ENCODE measurements at places on chromosomes 13 and 19. TPM values are rescaled to one million over a fixed set of nuclear protein-coding genes. Genes with fewer than 3 reads are reported as not detected.
A peak's percentile ranks its signal among the peaks of the same experiment; 100 is the strongest.

MBD3L3 gene
- 1.3 TPM for total RNA-seq

GPR180 gene
- 3.0 TPM for total RNA-seq

DIRAS1 gene
- total RNA-seq: 47.1 TPM

DNA sequence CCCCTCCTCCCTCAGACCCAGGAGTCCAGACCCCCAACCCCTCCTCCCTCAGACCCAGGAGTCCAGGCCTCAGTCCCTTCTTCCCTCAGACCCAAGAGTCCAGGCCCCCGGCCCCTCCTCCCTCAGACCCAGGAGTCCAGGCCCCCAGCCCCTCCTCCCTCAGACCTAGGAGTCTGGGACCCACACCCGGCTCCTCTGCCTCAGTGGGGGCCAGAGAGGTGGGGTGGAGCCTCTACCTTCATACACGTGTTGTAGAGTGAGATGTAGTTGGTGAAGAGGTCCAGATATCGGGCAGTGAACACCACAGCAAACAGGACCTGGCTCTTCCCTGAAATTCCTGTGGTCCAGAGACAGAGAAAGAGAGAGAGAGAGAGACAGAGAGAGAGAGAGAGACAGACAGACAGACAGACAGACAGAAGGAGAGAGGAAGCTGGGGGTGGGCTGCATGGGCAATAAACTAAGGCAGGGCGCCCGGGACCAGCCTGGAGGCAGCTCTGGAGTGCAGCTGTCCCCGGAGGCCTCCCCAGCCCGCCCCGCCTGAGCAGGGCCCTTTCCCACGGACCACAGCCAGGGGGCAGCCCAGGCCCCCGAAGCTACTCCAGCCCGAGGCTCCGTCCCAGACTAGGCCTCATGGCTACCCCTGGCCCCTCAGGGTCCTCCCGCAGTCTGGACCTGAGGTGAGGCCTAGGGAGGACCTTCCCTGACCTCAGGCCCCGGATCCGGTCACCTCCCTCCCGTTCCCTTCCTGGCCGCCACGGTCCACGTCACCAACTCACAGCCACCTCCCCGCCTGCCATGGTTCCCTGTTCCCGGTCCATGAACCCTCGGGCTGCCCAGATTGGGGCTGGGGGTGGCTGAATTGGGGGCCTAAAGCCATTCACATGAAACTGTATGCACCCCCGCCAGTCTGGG, 907 bp downstream of the KDELR1 start:
- peak overlapping the region; percentile 99 for H3K4me3 ChIP-seq
- peaks cover 8% of the 10 kb centered on the region for H3K4me1 ChIP-seq
- no peaks in the 10 kb centered on the region for H3K36me3 ChIP-seq
- peak overlapping the region; percentile 89 for H3K27ac ChIP-seq

DNA sequence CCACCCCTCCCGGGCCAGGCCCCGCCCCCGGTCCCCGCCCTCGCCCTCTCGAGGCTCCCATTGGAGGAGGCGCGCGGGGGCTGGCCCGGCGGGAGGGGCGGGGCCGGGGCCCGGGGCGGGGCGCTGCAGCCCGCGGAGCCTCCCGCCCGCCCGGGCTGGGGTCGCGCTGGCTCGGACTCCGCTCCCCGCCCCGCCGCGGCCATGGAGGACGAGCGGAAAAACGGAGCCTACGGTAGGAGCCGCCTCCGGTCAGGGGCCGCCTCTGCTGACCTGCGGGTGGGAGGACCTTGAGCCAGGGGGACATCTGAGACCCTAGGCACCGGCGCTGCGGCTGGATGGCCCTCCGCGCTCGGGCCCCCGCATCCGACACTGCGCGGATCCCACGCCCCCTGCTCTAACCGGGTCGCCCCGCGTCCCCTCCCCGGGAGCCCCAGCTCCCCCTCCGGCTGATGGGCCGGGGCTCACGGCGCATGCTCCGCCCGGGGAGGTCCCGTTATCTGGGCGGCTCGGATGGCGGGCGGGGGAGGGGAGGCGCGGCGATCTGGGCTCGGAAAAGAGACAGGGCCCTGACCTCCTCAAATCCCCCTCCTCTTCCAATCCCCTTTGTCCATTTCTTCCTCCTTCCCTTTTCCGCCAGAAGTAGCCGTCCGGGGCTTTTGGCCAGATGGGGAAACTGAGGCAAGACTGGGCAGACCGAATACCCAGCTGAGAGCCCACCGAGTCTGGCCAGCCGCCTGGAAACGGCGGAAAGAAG, 15.4 kb upstream of the AP1M2 start:
- peaks cover 12% of the 10 kb centered on the region for H3K36me3 ChIP-seq
- peak; percentile 92 for DNase-seq
- no peaks in the 10 kb centered on the region for H3K27me3 ChIP-seq
- H3K4me1 ChIP-seq: peaks cover 4% of the 10 kb centered on the region
- peak overlapping the region; percentile 90 for H3K4me3 ChIP-seq

- no peaks in the 10 kb centered on the region for H3K36me3 ChIP-seq
- peaks cover 17% of the 10 kb centered on the region for H3K4me1 ChIP-seq
- peak; percentile 72 for DNase-seq
- H3K4me3 ChIP-seq: no peak overlapping the region
- peaks cover 4% of the 10 kb centered on the region for H3K27me3 ChIP-seq
Observed at GRCh38 chr19:32287811-32288227, 57.6 kb upstream of the ZNF507 start.

All from glutamatergic neuron (in vitro differentiated cells).